ENCODE measurements at places on chromosomes 12 and 14.

DNA sequence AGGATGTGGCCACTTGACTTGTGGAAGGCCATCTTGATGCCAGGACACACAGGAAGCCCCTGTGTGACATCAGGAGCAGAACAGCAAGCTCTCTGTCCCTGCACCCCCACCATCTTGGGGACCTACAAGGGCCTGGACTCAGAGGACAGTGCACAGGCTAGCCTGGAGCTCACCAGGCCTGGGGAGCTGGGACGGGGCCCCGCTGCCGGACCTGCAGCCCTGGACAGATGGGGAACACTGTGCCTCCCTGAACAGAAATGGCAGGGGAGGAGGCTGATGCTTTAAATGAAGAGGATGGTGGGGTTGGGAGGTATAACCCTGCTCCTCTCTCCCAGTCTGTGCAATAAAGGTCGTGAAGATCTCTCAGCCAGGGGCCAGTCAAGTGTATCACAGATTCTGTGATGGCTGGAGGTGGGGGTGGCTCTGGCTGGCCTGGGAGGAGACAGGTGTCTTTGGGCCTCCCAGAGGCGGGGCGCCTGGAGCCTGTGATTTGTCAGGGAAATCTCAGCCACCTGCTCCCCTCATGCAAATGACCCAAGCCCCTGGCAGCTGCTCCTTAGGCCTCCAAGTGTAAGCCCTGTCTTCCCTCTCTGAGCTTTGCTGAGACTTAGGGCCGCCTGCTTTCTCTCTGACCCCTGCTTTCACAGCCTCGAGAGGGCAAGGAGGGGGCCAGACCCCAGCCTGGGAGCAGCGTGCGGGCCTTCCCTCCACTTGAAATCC, 1.1 kb upstream of the GNB3 start:
- no peak for DNase-seq

- no peak for DNase-seq
Measured at GRCh38 chr12:7835766-7836165, 36.9 kb downstream of the SLC2A14 start.

GRCh38 chr12:120939523-120939922, 35.4 kb upstream of the SPPL3 start:
- DNase-seq: no peak

GRCh38 chr12:115740586-115741155, 536.8 kb downstream of the MED13L start:
- no peak for DNase-seq

GRCh38 chr14:32472076-32472475, 143.0 kb downstream of the AKAP6 start:
- DNase-seq: no peak

GRCh38 chr12:26195250-26195640, at the start of gene SSPN:
Gene SSPN (plus strand): TSS chr12:26195573. CDS start chr12:26195673, 100 bp downstream.
- DNase-seq: no peak

DNA sequence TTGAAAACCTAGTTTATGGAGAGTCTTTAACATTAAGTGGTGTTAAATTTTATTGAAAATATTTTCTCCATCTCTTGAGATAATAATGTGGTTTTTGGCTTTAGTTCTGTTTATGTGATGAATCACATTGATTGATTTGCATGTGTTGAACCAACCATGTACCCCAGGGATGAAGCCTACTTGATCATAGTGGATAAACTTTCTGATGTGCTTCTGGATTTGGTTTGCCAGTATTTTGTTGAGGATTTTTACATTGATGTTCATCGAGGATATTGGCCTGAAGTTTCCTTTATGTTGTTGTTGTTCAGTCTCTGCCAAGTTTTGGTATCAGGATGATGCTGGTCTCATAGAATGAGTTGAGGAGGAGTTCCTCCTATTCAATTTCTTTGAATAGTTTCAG, 222.6 kb downstream of the ADAMTS20 start:
- no peak for DNase-seq

- DNase-seq: no peak
Measured at GRCh38 chr14:34835312-34835711, 39.8 kb downstream of the BAZ1A start.
